ENCODE measurements at places on chromosomes 7 and 10.

- DNase-seq: peak; percentile 74
Measured at GRCh38 chr7:50266635-50267386, 37.7 kb upstream of the IKZF1 start.

- no peak for DNase-seq
Measured at GRCh38 chr7:3244241-3244814, 56.7 kb upstream of the SDK1 start.

DNA sequence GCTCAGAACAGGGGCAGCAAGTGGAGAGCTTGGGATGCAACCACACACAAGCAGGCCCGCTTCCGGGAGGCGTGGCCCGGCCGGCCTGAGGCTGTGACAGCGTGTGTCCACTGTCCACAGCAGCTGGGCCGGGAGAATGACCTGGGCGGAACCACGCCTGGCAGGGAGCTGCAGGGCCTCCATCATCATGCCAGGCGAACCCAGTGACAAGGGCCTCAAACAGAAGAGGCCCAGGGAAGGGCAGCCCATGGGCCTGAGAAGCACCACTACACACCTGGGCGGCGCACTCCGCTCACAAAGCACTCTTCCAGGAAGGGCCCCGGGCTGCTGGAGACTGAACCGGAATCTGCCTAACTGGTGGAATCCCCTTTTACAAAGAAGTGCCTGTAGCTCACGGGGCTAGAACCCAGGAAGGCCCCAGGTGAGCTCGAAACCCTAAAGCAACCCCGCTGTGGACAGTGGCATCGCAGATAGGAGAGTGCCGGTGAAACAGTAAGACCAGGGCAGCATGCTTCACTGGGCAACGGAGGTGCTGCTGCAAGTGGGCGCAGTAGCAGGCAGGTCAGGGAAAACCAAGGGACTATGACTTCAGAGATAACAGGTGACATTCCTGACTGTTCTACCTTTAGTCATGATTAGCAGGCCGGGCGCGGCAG is 66.0 kb downstream of the MAD1L1 start:
- no peak for DNase-seq

DNA sequence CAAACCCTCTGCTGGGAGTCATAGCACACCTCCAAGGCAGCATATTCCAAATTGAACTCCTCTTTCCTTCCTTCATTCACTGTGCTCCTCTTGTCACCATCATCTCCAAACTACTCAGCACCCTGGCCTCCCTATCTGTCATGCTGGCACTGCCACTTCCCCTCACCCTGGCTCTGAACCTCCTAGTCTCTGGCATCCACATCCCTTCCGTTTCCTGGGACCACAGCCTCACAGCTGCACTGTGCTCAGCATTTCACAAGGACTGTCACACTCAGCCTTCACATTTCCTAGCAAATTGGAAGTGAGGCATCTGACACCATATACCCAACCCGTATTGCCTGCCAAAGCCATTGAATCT is 124.7 kb downstream of the WDR11 start:
- DNase-seq: no peak
